NCI-H82 (cell line): ENCODE measurements at places on chromosomes 2 and 18.

DNA sequence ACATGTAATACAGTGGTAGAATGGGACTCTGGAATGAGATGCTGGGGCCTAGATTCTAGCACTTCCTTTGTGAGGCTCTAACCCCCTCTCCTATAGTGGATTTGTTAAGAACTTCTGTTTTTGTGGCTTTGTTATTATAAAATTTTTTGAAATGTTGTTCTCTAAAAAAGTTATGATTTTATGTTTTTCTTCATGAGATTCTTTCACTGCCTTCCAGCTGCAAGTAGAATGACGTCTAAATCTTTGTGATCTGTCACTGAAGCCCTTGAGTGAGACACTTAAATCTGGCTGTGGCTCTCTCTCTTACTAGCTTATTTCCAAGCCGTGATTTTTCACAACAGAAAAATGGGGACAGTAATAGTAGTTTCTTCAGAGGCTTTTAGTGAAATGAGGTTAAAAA lies 1.6 kb downstream of the CASP8 start:
- no peak for DNase-seq

DNA sequence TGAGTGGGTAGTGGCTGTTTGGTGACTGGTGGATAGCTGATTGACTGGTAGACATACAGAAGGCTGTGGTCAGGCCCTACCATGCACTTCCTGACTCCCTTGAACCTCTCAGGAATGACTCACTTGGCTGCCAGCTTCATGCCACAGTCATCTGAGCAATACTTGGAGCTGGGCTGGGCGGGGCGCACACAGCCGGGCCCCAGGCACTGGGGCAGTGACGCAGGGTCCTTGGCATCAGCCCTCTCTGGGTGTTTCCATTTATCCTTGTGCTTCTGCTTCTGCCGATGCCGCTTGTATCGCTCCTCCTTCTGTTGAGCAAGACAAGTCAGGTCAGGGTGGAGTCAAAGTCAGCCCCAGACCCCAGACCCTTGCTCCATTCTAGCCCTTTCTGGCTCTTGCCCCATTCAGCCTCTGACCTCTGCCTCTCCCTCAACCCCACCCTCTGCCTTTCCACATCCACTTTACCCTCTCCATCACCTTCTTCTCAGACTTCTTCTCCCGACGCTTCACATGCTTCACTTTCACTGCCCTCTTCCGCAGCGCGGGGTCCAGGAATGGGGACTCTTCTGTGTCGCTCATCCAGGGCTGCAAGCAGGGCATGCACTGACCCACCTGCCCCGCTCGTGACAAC lies 3.0 kb upstream of the MBD1 start:
- no peak for DNase-seq

DNA sequence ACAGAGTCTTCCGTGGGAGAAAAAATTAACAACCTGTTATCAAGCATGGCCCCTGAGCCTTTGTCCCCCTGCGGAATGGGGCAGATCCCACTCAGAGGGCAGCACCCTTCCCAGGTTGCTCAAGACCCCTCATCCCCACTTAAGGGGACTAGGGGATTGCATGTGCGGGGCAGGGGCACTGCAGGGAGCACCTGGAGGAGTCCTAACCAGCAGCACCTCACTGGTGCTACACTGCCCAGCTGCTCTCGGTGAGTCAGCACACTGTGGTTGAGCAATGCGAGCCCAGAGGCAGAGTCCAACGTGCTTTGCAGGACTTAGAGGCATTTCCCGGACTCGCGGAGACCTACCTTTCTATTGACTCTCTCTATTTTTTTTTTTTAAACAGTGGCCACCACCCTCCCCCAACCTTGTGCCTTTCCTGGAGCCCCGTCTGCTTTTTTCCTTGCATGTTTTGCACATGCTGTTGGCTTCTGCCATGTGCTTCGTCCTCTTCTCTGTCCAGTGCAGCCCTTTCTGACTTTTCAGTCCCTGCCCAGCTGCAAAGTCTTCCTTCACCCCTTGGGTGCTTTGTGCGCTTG lies 74.0 kb downstream of the IL1R2 start:
- no peak for DNase-seq

DNA sequence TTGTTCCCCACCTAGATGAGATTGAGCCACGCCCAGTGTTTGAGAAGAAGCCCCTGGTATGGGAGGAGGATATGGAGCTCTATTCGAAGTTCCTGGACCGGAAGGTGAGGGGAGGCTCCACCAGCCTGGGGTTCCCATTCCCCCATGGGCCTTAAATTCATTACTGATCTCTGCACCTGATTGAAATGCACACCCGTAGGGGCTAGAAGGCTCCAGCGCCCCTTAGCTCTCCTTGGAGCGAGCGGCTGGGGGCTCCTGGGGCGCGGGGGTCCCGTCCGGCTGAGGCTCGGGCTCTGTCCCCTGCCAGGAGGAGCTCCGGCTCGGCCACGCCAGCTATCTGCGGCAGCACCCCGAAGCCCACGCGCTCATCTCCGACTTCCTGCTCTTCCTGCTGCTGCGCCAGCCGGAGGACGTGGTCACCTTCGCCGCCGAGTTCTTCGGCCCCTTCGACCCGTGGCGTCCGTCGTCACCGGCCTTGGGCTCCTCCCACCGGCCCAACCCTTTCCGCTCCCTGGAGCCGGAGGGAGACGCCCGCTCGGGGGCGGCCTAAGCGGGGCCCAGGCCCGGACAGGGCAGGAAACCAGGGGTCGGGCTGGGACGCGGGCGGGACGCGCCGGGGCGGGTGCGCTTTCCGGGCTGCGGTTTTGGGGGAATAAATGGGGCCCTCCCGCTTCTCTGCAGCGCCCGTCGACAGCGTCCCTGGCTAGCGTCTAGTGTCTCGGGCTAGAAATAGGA lies 10.9 kb downstream of the CATIP start:
- DNase-seq, result no peak

- no peak for DNase-seq
Observed at GRCh38 chr18:7023063-7023580, 94.5 kb downstream of the LAMA1 start.
